ENCODE measurements at places on chromosomes 7 and 10. TPM values are rescaled to one million over a fixed set of nuclear protein-coding genes. Genes with fewer than 3 reads are reported as not detected.

The AGR2 gene
- 164 TPM for total RNA-seq

The GNAT3 gene
- total RNA-seq: not detected

The GRID1 gene
- 1.4 TPM for total RNA-seq

The PCLO gene
- 12.0 TPM for total RNA-seq

The SPDYE2 gene
- total RNA-seq: 0.50 TPM
